Pulmonary artery endothelial cell (primary cell): ENCODE measurements at places on chromosomes 5 and 9. TPM values are rescaled to one million over a fixed set of nuclear protein-coding genes. Genes with fewer than 3 reads are reported as not detected.

DNA sequence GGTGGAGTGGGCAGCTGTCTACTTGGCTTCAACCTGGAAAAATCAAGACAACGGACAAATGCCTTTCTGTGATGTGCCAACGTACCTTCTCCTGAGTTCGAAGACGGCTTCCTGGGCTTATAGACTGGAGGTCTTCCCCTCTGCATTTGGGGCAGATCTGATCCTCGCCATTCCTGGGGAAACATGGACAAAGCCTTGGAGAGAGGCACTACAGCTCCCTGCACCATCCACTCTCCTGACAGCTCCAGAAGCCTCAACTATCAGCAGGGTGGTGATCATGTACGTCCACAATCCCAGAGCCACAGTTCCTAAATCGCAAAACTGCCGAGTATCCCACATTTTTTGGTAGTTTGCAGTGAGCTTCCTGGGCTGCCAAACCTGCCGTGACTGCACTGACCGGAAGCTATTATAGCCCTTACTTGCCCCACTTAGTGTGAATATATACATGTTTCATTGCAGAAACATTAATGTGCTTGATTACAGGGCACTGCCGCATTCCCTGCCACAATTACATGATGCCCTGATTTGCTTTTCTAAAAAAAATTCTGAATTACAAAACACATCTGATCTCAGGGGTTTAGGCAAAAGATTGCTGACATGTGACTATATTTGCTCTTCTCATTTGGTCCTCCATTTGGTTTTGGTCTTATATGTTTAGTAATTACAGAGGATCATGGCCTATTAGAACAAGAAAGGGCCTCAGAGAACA lies 2.8 kb downstream of the TRAF1 start:
- DNase-seq = no peak

GRCh38 chr5:77272206-77272605 lies 61.7 kb downstream of the PDE8B start:
- no peak for DNase-seq

DNA sequence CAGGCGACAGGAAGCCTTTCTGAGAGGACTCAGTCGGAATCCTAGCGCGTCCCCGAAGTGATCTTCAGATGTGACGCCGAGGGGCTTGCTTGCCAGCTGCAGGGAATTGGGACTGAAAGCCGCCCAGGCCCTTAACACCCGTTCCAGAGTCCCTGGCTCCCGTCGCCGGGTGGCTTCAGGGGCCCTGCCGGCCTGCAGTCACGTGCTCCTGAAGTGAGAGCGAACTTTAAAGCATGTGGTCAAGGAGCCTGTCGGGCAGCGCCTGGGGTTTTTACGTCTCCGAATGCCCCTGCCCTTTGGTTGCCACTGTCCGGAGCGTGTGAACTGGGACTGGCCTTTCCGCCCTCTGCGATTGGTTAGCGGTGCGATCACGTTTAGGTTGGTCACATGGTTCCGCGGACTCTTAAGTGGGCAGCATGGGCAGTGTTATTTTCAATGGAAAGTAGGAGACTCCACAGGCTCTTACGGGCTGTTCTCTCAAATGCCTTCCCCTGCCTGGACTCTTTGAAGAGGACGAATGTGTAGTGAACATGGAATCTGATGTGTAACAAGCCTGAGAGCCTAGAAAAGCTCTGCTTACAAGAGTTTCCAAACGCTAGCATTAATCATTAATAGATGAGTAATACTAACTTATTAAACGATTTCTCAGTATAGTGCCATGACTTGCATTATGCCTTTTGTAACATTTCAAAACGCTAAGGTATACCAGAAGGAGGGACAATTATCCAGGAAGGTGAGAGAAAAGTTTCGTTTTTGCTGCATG lies 1.9 kb downstream of the VLDLR start:
- no peak for DNase-seq

- DNase-seq = no peak
Measured at GRCh38 chr5:61202213-61202612, 39.9 kb upstream of the SMIM15 start.

DNA sequence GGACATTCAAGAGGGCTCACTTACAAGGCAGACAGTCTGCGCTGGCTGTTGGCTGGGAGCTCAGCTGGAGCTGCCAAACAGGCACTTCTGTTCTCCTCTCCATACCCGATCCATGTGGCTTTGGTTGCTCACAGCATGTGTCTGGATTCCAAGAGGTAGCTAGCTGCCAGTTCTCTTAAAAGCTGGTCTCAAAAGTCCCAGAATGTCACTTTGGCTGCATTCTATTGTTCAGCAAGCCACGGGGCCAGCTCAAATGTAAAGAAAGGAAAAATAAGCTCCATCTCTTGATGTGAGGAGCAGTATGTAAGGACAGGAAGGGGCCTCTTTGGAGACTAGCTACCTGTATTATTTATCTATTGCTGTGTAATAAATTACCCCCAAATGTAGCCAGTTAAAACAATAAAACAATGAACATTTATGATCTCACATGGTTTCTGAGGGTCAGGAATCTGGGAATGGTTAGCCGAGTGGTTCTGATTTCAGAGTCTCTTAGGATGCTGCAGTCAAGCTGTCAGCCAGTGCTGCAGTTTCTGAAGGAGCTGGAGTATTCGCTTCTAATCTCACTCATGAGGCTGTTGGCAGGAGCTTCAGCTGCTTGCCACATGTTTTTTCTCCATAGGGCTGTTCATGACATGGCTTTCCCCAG lies 112.7 kb upstream of the CLINT1 start:
- DNase-seq = no peak

The ST6GALNAC6 gene
- 36.2 and 48.1 TPM in 2 replicates for total RNA-seq
